ENCODE measurements at places on chromosomes 4 and X.

- DNase-seq, result no peak
These were observed 38.2 kb upstream of the MAMLD1 start for GRCh38 chrX:150324919-150325318.

DNA sequence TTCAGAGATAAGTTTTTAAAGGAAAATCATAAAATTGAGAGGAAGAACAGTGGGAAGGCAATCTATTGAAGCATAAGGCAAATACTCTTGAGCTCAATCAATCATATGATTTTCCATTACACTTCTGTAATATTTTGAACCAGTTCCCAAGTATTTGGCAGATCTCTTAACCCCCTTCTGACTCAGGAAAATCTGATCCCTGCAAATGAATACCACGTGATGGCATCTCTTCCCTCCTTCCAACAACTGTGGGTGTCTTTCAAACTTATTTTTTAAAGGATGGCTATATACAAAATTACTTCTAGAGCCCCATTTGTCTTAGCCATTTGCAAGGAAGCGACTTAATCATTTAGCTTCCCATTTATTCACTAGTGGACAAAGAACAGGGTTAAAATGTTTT is 41.9 kb downstream of the AMOT start:
- no peak for DNase-seq

DNA sequence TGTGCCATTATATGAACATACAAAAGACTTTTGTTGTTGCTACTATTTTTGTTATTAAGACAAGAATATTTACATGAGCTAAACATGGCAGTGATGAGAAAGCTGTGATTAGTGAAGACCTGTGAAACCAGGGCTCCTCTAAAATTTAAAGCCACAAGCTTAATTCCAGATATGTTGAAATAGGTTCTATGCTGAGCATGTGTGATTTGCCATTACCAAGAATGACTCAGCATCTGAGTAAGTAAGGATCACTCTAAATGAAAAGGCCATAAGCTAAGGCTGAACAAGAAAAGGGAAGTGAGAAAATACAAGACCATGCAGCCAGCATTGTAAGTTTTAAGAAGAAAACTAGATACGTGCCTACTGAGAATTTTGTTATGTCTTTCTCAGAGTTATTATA is 75.9 kb upstream of the CAMK2D start:
- peak; percentile 13 for DNase-seq

DNA sequence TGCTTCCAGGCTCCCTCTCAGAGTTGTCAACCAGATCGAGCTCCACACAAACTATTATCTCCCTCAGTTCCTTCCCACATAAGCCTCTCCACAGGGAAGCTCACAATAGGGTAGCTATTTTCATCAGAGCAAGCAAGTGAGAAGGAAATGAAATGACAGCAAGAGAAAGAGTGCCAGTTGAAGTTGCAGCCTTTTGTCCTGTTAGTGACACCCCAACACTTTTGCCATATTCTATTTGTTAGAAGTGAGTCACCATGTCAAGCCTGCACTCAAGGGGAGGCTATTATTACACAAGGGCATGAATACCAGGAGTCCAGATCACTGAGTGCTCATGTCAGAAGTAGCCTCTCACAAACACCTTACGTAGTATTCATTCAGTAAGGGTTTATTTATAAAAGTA is 266.3 kb upstream of the NOCT start:
- no peak for DNase-seq

- DNase-seq, result no peak
These were observed 44.5 kb downstream of the DTHD1 start for GRCh38 chr4:36325926-36326325.

DNA sequence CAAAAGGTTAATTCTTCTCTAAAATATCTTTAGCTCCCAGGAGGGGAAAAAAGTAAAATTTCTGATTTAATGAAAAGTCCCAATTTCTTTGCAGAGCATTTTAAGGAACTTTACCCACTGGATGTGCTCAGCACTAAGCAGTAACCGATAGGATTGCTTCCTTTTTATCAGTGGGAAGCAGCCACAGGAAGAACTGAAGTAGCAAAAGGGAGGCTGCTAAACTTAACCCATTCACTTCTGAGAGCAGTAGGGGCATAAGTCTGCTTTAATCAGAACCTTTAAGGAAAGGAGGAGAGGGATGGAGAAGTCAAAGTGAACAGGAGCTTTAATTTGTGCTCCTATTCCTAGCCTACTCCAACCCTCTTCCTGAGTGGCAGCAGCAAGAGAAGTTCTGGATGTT is at the start of gene F8:
F8 (minus strand) TSS at position 139 of the 400 bp plus-strand sequence. CDS start 171 bp downstream, outside the sequence.
- DNase-seq, result no peak
